Stimulated activated CD8-positive, alpha-beta memory T cell treated with anti-CD3 and anti-CD28 coated beads, Interleukin-7, amount 100 ng/mL, for 24 hours (primary cell): ENCODE measurements at places on chromosomes 3 and 15.

DNA sequence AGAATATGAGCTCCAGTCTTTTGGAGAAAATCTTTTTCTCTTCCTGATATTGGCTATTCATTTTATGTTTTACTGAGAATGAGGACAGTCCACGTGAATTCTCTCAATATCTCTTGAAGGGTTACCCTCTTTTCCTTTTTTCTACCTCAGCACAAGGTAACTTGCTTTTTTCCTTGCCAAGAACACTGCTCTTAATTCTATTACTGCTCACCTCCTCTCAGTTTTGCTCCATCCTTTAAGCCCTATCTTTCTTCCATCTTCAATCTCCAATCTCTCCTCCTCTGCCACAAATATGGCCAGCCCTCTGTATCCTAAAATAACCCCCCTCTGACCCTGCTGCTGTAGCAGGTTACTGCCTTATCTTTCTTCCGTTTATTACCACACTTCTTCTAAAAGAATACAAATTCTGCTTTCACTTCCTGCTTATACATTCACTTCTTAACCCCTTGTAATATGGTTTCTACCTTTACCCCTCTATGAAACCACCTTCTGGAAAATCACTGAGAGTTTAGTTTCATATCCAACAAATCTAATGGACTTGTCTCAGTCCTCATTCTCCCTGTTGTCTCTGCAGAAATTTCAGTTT lies 89.0 kb downstream of the NFKBIZ start:
- DNase-seq, result no peak

DNA sequence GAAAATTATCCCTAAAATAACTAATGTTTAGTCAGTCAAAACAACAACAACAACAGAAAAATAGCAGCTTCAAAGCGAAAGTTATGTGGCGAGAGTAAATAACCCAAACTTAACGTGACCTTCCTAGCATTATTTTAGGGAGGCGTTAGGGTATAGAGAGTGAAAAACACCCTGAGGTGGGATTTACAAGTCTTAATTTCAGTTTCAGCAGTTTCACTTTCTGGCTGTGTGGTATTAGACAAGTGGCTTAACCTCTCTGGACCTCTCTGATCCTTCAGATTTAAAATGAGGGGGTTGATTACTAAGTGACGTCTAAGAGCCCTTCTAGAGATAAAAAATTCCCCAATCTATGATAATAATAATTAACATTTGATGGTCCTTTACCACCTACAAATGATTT lies 291.2 kb downstream of the ZBTB20 start:
- no peak for DNase-seq

GRCh38 chr3:183845090-183845489 lies 19.7 kb upstream of the MAP6D1 start:
- no peak for DNase-seq

DNA sequence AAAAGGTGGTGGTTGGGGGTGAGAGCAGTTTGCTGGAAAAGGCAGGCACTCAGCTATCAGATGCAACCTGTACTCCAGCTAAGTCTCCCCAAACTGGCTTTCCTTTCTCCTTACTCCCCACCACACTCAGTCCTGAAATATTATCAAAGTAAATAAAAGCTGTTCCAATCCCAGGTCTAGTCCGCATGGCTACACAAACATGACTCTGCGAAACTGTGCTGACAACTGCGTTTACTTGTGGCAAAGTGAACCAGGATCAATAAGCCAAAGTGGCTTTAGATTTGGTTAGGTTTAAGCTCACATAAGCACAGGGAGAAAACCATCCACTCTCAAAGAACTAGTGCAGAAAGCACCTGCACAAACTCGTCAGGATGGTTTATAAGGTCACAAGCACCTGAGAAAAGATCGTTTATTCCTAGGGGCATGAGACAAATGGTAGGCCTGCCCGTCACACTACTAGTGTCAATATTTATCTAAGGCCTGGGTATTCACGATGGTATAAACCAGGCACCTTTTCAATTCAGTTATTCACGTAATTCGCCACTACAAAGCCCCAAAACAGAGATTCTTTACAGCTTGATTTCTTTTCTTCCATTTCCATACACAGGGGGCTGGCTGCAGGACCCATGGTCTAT lies 25.3 kb downstream of the LRIG1 start:
- no peak for DNase-seq

GRCh38 chr15:84685304-84685703 lies 27.3 kb upstream of the NMB start:
- DNase-seq, result no peak

GRCh38 chr15:60972301-60972700 lies 256.8 kb downstream of the RORA start:
- DNase-seq, result no peak

GRCh38 chr15:26773067-26773877 lies 406 bp upstream of the GABRB3 start:
- no peak for DNase-seq

GRCh38 chr3:160697637-160698380 lies 20.8 kb downstream of the ARL14 start:
- DNase-seq, result no peak

DNA sequence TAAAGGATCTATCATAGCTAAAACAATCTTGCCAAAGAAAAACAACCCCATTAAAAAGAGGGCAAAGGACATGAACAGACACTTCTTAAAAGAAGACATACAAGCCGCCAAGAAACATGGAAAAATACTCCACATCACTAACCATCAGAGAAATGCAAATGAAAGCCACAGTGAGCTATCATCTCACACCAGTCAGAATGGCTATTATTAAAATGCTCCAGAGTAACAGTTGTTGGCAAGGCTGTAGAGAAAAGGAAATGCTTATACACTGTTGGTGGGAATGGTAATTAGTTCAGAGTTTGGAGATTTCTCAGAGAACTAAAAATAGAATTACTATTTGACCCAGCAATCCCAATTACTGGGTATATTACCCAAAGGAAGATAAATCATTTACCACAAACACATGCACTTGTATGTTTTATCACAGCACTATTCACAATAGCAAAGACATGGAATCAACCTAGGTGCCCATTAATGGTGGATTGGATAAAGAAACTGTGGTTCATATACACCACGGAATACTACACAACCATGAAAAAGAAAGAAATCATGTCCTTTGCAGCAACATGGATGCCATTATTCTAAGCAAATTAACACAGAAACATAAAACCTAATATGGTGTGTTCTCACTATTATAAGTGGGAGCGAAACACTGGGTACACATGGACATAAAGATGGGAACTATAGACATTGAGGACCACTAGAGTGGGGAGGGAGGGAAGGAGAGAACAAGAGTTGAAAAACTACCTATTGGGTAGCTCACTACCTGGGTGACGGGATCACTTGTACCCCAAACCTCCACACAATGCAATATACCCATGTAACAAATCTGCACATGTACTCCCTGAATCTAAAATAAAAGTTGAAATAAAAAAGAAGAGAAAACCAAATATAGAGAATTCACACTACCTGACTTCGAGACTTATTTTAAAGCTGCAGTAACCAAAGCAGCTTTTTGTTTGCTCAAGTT lies 32.6 kb downstream of the ITGA11 start:
- no peak for DNase-seq

DNA sequence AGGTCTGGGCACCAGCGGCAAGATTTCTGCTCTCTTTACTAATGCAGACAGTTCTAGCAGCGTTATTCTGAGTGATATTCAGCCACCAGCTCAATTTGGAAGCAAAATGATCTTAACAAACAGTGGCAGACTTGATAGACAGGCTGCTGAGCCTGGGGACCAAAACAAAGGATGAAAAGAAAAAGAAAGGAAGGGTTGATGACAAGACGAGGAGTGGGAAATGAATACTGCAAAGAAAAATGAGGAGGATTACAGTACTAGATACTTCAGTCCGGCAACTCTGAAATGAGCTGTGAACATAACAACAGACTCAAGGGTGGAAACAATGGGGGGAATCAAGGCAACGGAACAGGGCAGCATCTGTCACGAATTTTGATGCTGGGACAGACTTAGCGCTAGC lies 28.8 kb downstream of the FHIT start:
- DNase-seq, result no peak

DNA sequence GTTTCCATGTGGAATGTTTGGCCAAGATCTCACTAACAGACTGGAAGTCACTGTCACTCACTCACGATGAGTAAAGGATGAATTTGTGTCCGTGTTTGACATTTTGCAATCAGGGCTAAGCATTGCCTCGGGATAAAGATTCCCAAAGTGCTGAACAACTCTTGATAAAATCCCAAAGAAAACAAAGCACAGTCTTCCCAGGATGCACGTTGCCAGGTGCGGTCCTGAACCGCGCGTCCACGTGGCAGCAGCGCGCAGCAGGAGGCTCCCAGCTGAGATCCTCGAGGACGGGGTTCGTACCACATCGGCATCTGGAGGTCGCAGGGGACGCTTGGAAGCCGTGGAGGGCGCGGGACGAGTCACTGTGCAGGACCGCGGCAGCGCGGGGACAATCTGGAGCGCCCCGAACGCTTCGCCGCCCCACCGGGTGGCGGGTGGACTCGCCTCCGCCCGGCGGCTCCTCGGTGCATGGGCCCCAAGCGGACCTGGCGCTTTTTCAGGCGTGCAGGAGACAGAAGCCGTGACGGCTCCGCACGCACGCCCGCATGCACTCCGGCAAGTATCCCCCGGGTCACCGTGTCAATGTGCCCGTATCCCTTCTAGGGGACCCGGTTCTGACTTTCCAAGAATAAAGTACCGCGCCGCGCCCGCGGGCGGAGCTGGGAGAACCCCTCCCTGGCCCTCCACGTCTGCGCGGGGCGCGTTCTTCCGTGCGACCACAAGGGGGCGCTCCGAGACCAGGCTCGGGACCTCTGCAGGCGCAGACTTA lies 17.7 kb downstream of the CPN2 start:
- peak; percentile 85 for DNase-seq

DNA sequence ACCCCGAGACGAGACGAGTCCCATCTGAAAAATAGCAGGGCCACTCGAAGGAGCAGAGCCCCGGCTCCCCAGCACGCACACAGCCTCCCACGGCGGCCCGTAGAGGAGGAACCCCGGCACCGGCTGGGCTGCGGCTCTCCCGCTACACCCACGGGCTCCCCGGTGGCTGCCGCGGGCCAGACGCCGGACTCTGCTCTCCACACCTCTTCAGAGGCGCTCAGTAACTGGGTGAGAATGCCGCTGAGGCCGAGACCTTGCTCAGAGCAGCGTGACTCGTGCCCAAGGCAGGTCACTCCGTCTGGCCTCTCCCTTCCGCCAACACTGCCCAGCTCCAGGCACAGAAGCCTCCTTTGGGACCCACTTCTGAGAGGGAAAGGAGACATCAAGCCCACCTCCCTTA lies 34.4 kb downstream of the TNK2 start:
- DNase-seq, result no peak

GRCh38 chr3:179324270-179324754 lies 1.5 kb downstream of the ZNF639 start:
- DNase-seq, result no peak

- DNase-seq, result no peak
Measured at GRCh38 chr3:48352546-48352945, 19.1 kb upstream of the SPINK8 start.

DNA sequence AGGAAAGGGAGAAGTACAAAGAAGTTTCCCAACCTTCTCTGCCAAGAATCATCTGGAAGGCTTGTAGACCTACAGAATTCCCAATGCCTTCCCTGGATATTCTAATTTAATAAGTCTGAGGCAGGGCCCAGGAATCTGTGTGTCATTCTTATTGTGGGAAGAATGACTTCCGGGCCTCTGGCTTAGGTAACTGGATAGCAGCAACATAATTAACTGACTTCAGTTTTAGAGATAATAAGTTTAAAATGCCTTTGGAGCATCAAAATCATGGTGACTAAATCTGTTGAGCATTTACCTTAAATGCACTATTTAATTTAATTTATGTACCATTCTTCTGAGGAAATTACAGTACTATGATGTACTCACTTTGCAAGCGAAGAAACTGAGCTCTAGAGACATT lies 44.3 kb upstream of the TM4SF1 start:
- no peak for DNase-seq

DNA sequence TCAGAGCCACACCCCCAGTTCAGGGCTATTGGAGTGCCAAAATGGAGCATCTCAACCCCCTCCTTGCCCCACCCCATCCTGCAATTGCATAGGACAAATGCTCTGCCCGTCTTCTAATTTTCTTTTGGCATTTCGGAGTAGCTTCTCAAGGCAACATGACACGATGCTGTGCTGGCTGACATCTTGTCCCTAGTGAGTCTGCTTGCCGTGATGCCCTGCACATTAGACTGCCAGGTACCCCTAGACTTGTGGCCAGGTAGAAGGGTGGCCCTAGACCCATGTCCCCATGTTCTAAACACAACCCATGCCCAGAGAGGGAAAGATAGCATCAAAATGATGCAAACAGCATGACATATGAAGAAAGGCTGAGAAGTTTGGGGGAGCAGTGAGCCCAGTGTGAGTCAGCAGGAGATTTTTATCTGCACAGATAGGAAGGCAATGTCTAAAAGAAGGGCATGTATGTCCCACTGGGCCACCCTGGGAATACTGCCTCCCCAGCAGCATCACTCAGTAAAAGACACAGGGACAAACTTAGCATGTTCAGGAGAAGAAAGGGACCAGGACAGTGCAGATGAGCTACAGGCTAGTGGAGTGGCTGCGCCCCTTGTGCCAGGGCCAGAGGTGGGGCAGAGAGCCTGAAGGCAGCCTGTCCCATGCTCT lies 36.8 kb downstream of the CA12 start:
- no peak for DNase-seq

- DNase-seq, result no peak
Measured at GRCh38 chr3:30401971-30402370, 204.4 kb upstream of the TGFBR2 start.

- DNase-seq, result no peak
Measured at GRCh38 chr3:78029775-78030174, 989.9 kb downstream of the ROBO2 start.

DNA sequence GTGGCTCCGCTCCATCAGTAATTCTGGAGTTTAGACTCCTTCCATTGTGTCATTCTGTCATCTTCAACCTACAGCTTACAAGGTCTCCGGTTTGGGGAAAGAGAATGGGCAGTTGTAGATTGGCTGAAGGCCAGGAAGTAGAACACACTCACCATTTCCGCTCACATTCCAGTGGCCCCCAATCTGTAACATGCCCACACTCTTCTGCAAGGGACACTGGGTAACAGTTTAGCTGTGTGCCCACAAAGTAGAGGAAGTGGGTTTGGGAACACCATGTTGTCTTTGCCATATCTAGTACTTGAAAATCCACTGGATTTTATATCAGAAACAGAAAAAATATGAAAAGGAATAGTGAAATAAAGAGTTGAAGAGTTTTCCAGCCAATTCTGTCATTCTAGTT lies 153.5 kb downstream of the SV2B start:
- no peak for DNase-seq

DNA sequence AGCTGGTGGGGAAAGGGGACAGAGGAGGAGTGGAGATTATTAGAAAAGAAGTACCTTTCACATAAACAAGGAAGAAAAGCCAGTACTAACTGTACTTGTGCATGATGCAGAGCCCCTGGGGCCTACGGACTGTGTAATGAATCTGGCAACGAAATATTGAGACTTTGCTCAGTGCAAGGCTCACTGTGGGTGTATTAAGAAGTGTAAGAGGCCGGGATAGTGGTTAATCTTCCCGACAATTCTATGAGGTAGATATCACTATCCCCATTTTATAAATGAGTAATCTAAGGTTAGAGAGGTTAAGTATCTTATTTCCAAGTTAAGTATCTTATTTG lies 89.5 kb downstream of the WDR76 start:
- DNase-seq, result no peak

GRCh38 chr3:127214975-127215374 lies 22.0 kb downstream of the PRR23E start:
- no peak for DNase-seq
